Glomerular endothelial cell (primary cell): ENCODE measurements at places on chromosomes 3 and 15. TPM values are rescaled to one million over a fixed set of nuclear protein-coding genes. Genes with fewer than 3 reads are reported as not detected.

The CADM2 gene
- total RNA-seq: not detected in 2 replicates

The IL17RD gene
- total RNA-seq: 2.3 and 3.2 TPM in 2 replicates

The GPR87 gene
- total RNA-seq: 0.53 TPM in 1 of 2 replicates, not detected in the other

The CADPS gene
- not detected in 2 replicates for total RNA-seq

The SLC28A2 gene
- total RNA-seq: not detected in 2 replicates

GRCh38 chr3:21601178-21601577 lies 149.8 kb downstream of the ZNF385D start:
- no peak for DNase-seq

DNA sequence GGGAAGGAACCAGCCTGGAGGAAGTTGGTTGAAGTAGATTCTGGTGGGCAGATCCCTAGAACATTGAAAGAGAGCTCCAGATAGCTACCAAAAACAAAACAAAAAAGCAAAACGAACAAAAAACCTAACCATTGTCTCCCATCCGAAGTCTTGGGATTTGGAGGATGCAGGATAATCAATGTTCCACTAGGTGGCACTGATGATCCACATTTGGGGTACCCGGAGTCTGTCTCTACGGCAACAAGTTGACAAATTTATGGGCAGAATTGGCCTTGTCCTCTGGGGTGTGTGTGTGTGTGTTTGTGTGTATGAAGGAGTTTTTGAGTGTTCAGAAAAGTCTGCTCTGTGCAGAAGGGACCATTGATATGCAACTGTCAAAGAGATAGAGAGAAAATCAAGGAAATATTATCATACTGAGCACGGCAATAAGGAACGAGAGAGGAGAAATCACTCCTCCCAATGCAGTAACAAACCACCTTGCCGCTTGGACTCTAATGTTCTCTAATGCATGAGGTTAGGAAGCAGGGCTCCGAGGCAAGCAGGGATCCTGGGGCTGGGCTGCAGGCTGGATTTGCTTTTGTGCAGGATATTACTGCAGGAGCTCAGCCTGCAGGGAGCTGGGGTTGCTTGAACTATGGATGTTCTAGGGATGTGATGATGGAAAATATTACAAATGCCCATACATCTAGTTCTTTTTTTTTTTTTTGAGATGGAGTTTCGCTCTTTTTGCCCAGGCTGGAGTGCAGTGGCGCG lies 59.8 kb upstream of the KLHL25 start:
- DNase-seq: no peak

DNA sequence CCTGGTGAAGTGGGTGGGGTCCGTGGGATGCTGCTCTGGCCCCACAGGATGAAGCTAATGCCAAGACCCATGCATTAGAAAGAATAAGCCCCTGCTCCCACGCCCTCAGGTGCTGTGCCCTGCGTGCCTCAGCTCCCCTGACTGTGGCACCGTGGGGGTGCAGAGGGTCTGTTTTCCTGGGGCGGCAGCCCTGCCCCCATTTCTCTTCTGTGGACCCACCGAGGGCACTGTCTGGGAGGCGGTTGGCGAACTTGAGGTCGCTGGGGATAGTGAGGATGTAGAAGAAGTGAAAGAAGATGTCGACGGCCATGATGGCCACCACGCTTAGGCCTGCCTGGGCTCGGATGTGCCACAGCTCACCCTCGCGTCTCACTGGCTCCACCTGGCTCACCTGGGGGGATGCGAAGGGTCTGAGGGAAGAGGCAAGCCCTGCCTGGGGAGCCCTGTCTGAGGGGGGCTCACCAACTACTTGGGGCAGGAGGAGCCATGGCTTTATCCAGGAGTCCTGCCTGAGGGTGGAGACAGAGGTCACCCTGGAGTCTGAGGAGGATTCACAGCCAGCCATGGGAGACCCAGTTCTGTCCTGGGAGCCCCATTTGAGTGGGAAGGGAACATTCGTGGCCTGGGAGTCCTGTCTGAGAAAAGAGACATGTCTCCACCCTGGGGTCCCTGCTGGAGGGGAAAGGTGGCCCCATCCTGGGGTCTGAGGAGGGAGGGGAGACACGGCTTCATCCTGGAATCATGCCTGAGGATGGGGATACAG lies 5.1 kb downstream of the HHATL start:
- DNase-seq: no peak

DNA sequence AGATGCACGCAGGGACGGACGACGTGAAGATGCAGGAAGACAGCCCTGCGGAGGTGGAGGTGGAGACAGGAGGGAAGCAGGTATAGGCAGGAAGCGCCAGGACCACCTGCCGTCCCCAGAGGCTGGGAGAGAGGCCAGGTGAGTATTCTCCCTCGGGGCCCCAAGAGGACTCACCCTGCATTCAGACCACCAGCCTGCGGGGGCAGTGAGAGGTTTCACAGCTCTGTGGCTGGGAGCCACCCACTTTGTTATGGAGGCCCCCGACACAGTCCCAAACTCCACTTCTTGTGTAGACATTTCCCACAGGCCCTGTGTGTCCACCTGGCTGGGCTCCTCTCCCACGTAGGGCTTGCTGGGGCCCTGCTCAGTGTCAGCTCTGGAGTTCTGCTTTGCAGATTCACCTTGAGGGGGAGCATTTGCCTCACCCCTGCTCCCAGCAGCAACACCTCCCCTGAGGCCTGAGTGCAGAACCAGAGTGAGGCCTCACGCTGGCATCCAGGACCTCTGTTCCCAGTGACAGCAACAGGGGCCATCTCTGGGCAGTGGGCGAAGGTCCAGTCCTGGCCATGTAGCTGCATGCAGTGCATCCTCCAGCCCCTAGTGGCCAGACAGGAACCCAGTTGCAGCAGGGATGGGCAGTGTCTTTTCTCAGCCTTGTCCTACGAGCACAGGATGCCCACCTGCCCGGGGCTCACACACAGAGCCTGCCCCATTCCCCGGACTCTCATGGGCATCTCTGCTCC lies 119.4 kb upstream of the IQSEC1 start:
- DNase-seq: no peak

GRCh38 chr3:112038863-112039262 lies 4.3 kb downstream of the TMPRSS7 start:
- DNase-seq: no peak

- DNase-seq: no peak
These were observed 27.5 kb upstream of the DRD3 start for GRCh38 chr3:114206342-114206741.

DNA sequence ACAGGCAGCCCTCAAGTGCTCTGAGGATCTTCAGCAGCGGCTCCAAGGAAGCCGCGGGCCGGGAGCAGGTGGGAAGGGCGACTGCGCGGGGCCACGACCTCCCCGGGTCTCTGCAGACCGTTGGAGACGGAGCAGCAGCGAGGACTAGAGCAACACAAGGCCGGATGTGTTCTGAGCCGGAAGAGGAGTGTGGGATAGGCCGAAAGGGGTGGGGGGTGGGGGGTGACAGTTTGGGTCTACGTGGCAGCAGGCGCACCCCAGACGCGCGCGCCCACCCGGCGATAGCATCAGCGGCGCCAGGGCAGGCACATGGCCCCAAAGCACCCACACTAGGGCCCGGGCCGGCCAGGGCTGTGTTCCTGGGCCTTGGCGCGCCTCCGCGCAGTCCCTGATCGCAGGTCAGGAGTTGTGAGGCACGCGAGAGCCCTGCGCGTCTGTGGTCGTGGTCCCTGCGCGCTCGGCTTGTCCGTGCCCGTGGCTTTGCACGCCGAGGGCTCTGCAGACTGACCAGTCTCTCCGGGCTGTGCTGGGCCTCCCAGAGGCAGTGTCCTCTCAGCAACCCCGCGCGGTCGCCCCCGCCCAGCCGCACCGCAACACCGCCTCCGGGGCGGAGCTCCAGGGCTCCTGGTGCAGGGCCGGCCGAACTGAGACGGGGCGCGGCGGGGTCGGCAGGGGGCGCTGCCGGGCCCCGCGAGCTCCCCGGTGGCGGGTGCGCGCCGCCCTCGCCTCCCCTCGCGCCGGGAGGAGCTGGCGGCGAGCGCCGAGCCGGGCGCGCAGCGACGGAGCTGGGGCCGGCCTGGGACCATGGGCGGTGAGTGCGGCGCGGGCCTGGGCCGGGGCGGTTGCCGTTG lies at the start of gene PXYLP1:
Gene PXYLP1 (plus strand): TSS at position 725 of the 851 bp plus-strand sequence. CDS start 28,351 bp downstream, outside the sequence.
- no peak for DNase-seq

DNA sequence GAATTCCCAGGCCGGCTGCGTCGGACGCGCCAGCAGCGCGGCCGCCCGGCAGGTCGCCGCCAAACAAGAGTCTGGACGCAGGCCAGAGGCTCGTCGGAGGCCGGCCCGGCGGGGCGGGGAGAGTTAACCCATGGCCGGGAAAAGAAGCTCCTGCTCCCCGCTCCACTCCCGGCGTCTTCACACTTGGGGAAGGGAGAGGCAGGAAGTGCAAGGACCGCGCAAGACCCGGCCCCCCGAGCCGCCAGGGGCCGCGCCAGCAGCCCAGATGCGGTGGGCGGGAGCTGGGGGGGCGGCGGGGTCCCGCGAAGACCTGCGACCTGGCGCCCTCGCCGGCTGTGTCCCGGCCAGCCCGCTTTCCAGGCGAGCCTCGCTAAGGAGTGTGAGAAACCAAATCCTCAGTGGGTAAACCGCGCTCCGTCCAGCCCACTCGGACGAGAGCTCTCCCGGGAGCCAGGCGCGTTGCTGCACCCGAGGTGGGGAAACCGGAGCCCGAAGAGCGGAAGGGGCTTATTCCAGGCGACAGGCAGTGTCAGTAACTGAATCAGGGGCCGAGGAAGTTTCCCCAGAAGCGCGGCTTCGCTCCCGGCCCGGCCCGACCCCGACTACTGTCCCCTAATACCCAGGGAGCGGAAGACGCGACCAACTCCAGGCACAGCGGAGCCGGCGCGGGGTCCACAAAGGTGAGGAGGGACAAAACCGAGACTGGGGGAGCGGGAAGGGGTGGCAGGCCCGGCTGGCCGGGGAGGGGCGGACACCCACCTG lies 721 bp downstream of the ADAMTS7 start:
- DNase-seq: no peak

- DNase-seq: no peak
These were observed 77.0 kb downstream of the LPP start for GRCh38 chr3:188230962-188231361.

DNA sequence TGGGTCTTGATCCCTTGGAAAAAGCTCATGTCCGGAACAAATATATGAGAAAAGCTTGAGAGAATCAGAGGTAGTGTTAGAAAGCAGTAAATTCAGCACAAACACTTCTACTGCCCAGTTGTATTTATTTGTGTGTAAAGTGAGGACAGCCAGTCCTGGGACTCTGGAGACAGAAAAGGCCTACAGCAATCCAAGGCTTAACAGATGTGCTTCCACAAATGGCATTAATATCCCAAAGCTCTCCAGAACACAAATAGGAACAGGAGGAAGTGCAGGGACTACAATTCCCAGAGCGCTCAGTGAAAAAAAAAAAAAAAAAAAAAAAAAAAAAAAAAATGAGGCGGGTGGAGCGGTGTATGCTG lies 390 bp upstream of the AP2M1 start:
- no peak for DNase-seq

GRCh38 chr3:86869566-86869965 lies 121.4 kb downstream of the VGLL3 start:
- DNase-seq: no peak

DNA sequence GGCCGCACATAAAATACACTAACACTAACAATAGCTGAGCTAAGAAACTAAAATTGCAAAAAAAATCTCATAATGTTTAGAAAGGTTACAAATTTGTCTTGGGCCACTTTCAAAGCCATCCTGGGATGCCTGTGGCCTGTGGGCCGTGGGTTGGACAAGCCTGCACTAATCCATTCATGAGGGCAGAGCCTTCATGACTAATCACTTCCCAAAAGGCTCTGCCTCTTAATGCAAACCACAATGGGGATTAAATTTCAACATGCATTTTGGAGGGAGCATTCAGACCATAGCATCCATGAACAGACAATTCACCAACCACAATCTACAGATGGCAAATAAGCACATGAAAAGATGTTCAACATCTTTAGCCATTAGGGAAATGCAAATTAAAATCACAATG lies 128.2 kb downstream of the SUCLG2 start:
- DNase-seq: no peak

- DNase-seq: no peak
These were observed 2.6 kb upstream of the CPNE9 start for GRCh38 chr3:9701006-9701405.
